ENCODE measurements at places on chromosomes 7 and 10.

- DNase-seq = no peak
Observed at GRCh38 chr7:82665966-82666507, 222.5 kb upstream of the CACNA2D1 start.

DNA sequence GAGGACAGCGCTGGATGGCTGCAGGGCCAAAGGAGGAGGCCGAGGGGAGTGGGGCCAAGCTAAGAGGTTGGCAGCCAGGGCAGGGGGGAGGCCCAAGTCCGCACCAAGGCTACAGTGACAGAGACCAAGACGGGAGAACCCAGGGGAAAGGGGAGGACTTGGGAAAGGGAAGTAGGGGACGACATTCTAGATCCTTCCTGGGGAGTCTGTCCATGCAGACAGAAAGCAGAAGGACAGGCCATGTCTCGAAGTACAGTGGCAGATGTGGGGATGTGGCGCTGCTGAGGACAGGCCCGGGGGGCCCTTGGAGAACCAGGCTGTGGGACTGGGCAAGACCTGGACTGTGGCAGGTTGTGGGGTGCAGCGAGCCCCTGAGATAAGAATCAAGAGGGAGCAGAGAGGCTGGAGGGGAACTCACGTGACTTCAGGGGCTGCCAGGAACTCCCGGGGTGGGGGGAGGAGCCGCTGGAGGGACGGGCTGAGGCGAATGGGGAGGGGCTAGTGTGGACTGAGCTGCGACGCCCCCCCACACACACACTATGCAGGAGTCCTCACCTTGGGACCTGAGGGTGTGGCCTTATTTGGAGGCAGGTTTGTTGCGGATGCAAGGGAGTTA is 68.5 kb upstream of the TNRC18 start:
- DNase-seq = no peak

GRCh38 chr10:122647383-122647968 is 52.2 kb downstream of the C10orf120 start:
- no peak for DNase-seq

DNA sequence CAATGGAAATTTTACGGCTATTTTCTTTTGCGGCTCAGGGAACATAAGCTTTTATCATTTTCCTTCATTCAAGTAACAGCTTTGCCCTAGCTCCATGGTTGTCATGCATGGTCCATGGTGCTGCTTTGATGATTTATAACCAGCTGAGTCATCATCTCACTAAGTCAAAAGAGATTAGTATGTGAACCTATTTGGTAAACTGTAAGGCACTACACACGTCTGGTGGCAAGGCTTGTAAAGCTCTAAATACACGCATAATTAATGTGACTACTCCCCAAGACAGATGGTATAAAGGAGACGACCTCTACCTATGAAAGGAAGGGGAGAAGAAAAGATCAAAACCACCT is 340.2 kb downstream of the KCNMA1 start:
- no peak for DNase-seq

DNA sequence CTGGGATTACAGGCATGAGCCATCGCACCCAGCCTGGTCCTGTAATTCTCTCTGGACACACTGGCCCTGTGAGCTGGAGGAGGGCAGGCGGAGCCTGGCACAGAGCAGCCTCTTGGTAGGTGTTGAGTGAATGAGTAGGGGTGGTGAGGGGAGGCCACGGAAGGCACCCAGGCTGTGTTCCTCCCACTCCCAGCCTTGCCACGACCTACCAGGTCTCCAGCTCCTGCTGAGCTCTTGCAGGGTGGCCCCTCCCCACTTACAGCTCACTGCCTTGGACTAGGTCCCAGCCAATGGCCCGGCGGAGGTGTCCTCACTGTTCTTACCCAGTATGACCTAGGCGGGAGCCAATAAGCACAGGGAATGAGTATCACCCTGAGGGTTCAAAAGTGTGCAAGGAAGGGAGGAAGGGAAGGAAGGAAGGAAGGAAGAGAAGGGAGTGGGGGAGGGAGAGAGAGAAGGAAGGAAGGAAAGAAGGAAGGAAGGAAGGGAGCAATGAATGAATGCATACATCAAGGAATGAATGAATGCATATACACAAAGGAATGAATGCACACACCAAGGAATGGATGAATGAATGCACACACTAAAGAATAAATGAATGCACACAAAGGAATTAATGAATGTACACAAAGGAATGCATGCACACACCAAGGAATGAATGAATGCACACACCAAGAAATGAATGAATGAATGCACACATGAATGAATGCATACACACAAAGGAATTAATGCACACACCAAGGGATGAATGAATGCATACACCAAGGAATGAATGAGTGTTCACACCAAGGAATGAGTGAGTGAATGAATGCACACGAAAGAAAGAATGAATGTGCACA is 45.5 kb downstream of the GTF2IRD1 start:
- DNase-seq = no peak

GRCh38 chr7:13933536-13933935 is 55.9 kb downstream of the ETV1 start:
- no peak for DNase-seq

DNA sequence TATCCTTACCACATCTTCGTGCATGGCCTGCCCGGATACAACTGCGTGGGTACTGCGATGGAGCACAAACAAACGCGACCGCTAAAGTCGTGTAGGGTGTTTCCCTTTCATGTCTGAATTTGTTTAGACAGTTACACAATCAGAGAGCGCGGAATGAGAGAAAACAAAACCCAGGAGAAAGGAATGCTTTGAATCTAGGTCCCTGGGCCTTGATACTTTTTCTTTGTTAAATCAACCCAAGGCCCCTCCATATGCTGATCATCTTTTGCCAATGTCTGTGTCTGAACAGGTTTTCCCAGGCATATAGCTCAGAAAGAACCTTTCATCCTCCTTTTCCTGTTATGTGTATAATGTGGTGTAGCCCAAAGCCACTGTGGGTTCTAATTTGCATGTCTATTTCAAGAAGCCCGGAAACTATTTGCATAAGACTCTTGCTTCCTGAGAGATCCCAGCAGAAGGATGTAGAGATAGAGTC is 145.8 kb downstream of the FRMD4A start:
- no peak for DNase-seq

- no peak for DNase-seq
Observed at GRCh38 chr10:44395902-44396670, 11.2 kb upstream of the CXCL12 start.

DNA sequence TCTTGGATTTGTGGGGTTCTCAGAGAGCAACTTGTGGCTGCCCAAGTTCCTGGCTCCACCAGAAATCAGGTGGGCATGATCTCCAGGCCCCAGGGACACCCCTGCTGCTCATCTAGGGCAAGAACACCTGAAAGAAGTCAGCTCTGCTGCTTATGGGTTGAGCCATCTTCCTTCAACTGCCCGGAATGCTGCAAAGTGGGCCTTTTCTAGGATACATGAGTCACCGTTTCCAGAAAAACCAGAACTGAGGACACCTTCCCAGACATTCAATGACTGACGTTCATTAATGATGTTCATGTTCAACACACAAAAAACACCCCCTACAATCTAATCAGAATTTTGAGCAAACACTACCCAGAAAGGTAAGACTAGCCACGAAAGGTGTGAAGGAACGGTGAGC is 98.0 kb downstream of the MAD1L1 start:
- DNase-seq = no peak

DNA sequence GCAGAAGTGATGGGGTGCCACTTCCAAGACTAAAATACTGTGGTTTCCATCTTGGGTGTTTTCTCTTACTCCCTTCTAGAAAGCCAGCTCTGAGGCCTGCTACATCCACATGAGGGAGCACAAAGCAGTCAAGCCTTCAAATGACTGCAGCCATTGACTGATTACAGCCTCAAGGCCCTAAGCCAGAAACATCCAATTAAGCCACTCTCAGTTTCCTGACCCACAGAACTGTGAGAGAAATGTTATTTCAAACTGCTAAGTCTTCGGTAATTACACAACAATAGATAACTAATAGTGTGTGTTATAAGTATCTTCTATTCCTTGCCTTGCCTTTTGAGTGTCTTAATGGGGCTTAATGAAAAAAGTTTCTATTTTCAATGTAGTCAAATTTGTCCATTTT is 24.8 kb downstream of the BRAF start:
- DNase-seq = no peak

- no peak for DNase-seq
Observed at GRCh38 chr7:107854989-107855388, 36.0 kb upstream of the DLD start.

- DNase-seq = no peak
Observed at GRCh38 chr7:68604541-68604940, 993.7 kb upstream of the AUTS2 start.

- DNase-seq = peak; percentile 75
Observed at GRCh38 chr7:99365318-99366141, 9.0 kb upstream of the ARPC1B start.

GRCh38 chr10:68154211-68154497 is 44.9 kb downstream of the MYPN start:
- no peak for DNase-seq

DNA sequence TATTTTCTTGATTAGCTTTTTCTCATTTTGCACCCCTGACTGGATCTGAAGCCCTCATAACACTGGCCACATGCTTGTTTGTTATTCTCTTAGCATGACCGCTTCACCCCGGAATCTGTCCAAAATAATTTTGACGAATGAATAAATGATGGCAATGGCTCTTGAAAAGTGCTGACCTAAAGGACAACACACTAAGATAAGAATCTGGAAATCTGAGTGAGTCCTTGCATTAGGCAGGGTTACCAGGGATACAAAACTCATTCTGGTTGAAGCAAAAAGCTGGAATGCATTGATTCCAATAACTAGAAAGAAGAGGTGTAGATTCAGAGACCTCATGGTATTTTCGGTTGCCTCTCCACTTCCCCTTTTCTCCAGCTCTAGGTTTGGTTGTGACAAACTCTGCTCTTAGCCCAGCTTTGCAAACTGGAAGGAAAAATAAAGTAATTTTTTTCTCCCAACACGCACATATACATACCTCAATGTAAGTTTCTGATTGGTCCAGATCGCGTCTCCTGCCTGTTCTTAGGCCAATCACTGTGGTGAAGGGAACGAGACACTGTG is 157.4 kb downstream of the SKIDA1 start:
- no peak for DNase-seq

- DNase-seq = no peak
Observed at GRCh38 chr10:97686301-97686961, 610 bp downstream of the AVPI1 start.

GRCh38 chr7:55044371-55044717 is 25.5 kb downstream of the EGFR start:
- DNase-seq = no peak

DNA sequence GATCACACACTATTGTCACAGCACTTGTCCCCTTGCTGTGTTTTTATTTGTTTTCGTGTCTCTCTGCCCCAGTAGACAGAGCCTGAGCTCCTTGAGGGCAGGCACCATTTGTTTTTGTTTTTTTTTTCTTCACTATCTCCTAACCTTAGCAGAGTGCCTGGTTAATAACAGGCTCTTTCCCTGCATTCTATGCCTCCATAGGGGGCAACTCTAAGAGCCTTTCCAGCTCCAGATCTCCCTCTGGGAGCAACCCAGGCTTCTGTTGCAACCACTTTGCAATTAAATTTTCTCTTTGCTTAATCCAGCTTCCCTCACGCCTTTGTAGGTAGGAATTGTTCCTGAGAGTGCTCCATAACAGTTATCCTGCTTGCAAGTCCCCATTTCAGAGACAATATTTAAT is 148.4 kb downstream of the PLXDC2 start:
- DNase-seq = no peak

GRCh38 chr10:45053569-45054100 is 52.9 kb downstream of the ZNF22 start:
- DNase-seq = no peak

DNA sequence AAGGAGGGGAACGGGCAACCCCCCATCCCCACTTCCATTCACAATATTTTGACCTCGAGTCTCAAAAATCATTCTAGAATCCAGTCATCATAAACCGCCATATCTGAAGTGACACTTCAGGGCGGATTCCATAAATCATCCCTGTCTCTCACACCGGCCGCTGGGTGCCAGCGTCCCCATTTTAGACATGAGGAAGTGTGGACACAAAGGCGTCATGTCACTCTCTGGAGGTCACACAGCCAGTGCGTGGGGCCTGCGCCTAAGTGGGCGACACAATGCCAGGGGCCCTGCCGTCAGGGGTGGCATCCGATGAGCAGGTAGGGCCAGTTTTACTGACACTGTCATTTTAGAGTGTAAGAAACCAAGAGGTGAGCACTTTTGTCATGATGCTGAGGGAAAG is 19.5 kb downstream of the KCNH2 start:
- DNase-seq = no peak

DNA sequence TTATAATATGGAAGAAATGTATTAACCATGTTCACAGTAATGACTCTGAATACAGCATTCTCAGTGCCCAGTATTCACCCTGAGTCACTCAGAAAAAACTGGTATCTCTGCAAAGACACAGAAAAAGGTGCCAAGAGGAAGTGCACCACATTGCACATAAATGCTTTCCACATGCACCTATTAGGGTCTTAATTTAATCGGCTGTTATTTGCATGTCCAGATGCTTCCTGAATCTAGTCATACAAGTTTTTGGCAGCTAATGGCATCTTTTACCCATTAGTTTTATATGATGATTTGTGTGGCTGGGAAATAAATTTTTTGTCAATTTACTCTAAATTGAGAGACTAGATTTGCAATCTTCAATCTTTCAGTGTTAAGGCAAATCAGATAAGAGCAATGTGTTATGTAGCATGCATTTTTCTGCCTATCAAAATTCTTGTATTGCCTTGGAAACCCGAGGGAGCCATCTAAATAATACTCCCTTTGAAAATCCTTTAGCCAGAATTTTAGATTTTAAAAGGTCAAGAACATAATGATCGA is 58.2 kb downstream of the ZNF680 start:
- DNase-seq = no peak

DNA sequence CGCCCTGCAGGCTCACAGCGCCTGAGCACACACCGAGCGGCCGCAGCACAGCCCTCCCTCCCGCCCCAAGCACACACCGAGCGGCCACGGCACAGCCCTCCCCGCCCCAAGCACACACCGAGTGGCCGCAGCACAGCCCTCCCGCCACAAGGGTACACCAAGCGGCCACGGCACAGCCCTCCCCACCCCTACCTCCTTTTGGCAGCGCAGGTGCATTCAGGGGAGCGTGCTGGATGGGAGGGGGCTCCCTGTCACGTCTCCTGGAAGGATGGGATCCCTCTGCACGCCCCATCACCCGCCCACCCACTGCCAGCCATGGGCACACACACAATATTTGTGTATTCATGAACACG is 482.6 kb downstream of the DNAJB6 start:
- DNase-seq = no peak

DNA sequence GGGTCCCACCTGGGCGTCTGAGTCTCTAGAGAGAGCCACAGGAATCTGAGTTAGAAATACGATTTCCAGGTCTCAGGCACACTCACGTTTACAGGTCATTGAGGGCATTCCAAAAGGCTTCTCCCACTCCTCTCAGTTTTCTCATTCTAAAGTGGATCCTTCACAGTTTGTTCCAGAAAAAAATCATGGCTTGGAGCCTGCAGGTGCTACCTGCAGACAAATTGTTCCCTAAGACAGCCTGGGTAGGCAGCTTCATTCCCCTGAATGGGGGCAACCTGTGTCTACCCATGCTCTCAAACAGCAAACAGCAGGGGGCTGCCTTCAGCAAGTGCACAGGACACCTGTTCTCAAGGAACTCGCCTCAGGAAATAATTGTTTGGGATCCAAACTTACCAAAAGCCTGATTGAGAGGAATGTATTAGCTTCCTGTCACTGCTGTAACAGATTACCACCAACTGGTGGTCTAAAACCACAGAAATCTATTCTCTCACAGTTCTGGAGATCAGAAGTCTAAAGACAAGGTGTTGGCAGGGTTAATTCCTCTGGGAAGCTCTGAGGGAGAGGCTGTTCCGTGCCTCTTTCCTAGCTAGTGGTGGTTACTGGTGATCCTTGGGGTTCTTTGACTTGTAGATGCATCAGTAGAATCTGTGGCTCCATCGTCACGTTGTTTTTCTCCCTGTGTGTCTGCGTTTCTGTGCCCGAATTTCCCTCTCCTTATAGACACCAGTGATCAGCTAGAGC is 117.2 kb downstream of the RAB11FIP2 start:
- DNase-seq = no peak

Data from activated CD8-positive, alpha-beta memory T cell treated with anti-CD3 and anti-CD28 coated beads, Interleukin-2, amount 50 U/mL, for 4 hours (primary cell).